ENCODE measurements at places on chromosomes 5 and 9.

DNA sequence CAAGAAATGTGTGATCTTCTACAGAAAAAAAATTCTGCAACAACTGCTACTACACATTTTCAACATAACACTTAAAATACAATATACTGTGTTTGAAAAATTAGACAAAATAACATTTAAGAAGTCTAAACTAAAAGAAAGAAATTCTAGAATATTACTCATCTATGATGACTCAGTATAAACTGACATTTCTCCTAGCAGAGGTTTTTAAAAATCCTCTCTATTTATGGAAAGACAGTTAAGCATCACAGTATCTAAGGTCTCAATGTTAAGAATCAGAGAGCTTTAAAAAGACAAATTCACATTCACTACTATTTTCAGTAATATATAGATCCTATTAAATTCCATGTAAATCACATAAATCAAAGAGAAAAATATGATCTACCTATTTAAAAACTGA, 61.3 kb downstream of the NR2F1-AS1 start:
- no peak for DNase-seq

- no peak for DNase-seq
These were observed 12.2 kb upstream of the SLC38A9 start for GRCh38 chr5:55724281-55724680.

DNA sequence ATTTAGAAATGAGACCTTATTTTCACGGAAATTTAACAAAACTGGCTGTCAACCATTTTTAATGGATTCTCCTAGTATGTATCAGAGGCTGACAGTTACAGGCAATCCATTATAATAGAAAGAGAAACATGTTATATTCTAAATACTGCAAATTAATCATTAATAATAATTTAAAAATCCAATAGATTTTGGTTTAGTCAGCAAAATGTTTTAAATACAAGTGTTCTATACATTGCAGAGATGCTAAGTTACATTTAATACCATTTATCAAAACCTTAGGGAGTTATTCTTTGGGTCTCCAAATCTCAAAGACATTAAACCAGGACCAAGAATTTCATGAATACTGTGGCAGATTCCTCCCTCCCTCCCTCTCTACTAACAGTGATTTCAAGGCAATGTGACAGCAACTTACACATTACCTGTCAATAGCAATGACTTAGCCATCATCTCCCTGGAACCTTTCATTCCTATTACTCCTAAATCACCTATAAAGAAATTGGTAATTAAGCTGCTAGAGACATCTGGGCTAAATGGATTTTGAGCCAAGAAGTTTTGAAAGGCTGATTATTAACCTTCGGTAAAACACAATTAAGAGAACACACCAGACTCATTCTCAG, 768.5 kb upstream of the DMAC1 start:
- DNase-seq, result no peak

DNA sequence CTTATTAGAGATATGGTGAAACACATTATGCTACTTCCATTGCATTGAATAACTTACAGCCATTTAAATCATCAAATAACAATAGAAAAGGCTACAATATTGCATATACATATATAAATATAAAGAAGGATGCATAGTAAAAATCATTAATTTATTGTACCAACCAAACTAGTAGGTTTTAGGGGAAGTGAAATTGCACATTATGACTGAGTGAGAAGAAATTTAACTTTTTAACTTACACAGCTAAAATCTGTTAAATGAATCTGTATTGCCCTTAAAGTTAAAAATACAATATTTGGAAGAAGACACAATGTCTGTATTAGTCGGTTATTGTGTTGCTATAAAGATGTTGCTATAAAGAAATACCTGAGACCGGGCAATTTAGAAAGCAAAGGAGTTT, 2073.7 kb upstream of the ACO1 start:
- no peak for DNase-seq

DNA sequence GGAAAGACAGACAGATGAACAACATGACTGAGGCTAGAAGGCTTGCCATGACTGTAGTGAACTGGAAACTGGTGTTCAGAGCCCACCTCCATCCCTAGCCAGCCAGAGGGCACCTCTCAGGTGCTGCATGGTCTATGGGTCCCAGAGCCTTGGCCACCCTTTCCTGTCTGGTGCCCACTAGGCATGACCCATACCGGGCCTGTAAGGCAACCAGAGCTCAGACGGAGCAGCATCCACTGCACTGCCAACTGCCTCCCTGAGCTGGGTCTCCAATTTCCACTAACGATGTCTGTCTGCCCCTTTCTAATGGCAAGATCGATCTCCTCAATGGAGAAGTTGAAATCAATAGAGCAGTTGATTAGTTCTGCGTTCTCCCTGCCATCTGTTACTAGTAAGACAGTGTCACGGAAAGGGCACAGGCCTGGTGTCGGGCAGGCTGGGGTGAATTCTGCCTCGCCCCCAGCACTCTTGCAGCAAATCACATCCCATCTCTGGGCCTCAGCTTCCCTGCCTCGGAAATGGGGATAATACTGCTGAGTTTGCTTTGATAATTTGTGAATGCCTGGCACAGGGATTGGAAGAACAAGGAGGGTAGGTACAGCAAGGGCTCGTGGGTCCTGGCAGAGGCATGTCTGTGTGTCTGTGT, 172.3 kb upstream of the MVB12B start:
- no peak for DNase-seq

DNA sequence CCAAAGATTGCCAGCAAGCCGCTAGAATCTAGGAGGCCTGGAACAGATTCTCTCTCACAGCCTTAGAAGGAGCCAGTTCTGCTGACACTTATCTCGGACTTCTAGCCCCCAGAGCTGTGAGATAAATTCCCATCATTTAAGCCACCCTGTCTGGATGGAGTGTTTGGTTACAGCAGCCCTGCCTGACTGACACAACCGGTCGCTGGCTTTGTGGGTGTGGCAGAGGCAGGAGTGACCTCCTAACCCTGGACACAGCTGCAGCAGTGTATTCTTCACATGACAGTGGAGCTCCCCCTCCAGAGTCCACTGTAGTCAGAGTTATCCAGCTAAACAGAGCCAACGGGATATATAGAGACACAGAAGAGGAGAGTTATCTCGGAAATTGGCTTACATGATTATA, 21.2 kb upstream of the IL17B start:
- DNase-seq, result no peak

- DNase-seq, result no peak
These were observed 80.5 kb upstream of the TNFSF8 start for GRCh38 chr9:115010874-115011273.

DNA sequence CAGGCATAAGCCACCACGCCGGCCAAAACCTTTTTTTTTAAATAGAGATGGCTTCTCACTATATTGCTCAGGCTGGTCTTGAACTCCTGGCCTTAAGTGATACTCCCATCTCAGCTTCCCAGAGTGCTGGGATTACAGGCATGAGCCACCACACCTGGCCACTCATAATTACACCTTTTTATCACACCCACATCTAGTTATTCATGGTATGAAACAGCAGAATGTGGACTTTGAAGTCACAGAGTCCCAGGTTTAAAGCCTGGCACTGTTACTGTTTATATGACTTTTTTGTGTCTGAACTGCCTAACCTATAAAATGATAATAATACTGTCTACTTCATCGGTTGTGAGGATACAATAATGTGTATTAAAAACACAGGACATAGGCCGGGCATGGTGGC, 23.1 kb downstream of the ZNF346 start:
- DNase-seq, result no peak

GRCh38 chr9:19663570-19663969, 125.3 kb downstream of the SLC24A2 start:
- DNase-seq, result no peak

DNA sequence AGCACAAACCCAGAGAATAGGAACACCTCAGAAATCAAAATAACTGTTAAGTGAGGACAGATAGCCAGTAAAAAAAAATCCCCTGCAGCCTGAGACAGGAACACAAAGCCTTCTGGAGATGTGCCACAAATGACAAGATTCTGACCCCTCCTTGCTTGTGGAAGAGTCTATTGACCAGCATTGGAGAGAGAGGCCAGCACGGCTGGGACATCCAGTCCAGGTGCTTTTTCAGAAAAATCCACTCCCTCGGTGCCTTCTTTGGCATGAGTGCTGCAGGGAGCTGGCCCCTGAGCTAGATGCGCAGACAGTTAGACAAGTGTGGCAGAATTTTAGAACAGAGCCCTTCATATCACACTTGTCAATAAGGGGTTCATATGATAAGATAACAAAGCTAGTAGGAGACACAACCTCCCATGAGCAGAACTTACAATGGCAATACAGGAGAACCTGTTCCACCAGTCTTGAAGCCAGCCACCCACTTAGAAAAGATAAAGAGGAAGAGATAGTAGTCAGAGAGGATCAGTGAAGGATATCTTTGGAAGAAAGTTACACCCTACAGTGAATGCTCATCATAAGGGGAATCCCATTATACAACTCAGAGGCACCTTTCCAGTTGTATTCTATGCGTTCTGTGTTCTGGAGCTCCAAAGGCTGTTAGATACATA, 298.4 kb downstream of the TLE1 start:
- no peak for DNase-seq

DNA sequence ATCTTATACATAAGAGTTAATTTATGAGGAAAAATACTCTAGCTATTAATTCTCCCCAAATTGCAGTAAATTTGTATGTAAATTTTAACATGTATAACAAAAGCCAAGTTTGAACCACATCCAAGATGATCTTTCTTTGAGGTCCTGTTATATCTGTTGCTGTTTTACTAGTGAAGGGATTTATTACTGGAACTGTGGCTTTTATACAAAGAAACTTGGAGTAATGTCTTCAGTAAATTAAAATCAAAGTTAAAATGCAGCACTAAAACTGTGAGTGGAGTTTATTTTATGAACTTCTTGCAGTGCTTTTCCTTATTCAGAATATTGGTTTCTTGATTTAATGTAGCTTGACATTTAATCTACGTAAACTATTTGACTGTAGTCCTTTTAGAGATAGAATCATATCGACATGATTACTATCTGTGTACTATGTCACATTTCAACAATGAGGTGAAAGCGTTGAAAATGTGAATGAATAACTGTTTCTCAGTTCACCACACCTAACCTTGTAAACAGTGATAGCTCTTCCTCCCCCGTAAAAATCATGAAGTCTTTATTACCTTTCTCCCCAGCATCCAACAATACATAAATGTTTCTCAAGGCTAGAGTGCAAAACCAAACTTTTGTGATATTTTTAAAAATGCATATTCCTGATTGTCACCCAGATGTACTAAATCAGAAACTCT, 53.2 kb upstream of the ISOC1 start:
- DNase-seq, result no peak

- DNase-seq, result peak; percentile 40
These were observed 27.1 kb downstream of the ASPN start for GRCh38 chr9:92455217-92455616.

- peak; percentile 70 for DNase-seq
These were observed 31.2 kb downstream of the CDK7 start for GRCh38 chr5:69265931-69266330.

- DNase-seq, result peak; percentile 33
These were observed 93.6 kb upstream of the TLE4 start for GRCh38 chr9:79477955-79478771.

DNA sequence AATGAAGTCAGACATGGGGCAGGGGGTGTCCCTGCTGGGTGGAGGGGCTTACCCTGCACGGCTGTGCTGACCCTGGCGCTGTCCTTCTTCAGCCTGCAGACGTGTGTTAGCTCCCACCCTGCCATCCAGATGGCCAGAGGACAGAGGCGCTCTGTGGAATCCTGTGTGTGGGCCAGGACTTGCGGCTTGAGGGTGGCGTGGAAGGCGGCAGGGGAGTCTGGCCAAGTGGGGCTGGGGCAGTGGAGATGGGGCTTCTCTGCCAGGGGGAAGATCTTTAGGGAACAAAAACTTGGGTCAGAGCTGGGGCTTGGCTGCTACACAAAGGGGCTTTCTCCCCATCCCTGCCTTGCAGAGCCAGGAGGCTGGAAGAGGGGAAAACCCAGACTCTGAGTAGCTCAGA, 46.5 kb upstream of the SYNPO start:
- DNase-seq, result no peak

DNA sequence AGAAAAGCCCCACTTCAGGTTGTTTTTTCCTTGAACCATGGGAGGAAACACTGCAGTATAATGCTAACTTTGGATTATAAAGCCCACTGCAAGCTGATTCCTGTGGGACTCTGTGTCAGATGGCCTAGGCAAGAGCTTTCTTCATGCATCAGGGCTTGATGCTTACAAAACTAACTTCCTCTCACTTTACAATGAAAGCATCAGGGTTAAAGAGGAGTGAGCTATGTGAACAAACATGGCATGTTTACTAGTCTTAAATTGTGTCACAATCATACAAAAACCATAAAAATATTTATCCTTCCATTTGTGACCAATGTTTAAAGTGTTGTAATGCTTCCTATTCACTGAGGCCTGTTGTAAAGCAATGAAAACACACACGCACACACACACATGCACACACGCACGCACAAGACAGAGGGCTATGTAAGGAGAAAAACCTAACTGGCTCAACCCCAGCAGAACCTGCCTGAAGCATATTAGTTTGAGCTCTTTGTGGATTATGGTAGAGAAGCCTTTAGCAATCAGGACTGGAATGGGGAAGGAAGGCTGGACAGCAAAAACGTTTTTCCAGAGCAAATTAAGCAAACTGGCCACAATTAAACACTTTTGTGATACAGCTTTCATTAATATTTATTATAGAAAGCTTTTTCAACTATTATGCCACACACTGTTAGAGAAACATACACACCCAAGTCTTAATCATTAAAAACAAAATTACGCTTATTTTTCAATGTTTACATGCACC, 122.2 kb downstream of the AUH start:
- no peak for DNase-seq

DNA sequence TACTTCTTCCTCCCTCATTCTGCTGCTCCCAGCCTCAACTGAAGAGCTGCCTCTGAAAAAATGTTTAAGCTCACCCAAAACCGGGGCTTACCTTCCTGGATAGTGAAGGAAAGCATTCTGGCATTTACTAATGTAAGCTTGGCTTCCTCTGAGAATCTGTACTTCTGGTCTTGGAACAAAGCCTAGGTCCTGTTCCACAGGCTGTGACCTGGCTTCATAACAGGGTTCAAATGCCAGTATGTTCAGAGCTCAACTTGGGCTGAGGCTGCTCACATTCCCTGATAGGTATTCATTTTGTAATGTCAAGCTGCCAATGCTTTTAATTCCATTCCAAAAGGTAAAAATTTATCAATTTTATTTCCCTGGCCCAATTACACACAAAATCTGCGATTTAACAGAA, 411.7 kb upstream of the KCNN2 start:
- DNase-seq, result no peak

- no peak for DNase-seq
These were observed 238.3 kb downstream of the NPR3 start for GRCh38 chr5:32949286-32949970.
